T follicular helper cell (primary cell): ENCODE measurements at places on chromosomes 13 and 19.

- DNase-seq: no peak
Observed at GRCh38 chr13:73997964-73998363, 136.2 kb downstream of the KLF12 start.

DNA sequence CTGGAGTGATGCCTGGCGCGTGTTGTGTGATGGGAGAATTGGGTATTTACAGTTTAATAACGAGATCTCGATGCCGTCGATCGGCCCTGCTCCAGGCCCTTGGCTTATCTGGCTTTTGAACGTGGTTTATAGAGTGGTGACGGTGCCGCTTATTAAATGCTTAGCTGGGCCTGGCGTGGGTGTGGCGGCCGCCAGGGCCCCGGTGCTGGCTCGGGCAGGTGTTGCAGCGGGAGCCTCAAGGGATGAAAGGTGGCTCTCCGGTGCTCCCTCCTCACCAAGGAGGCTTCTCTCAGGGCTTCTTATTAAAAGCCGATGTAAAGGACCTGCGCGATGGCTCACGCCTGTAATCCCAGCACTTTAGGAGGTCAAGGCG is 173.8 kb downstream of the KDM4B start:
- DNase-seq: no peak

DNA sequence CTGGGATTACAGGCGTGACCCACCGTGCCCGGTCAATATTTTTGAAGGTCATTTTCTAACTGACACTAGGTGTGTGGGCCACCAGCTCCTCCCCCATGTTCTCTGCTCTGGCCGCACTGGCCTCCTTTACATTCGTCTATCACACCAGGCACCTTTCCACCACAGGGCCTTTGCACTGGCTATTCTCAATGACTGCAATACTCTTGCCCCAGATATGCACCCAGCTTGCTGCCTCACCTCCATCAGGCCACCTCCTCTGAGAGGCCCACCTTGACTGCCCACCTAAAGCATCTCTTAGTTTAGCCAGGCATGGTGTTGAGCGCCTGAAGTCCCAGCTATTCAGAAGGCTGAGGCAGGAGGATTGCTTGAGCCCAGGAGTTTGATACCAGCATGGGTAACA is 10.2 kb upstream of the SULT2B1 start:
- no peak for DNase-seq

DNA sequence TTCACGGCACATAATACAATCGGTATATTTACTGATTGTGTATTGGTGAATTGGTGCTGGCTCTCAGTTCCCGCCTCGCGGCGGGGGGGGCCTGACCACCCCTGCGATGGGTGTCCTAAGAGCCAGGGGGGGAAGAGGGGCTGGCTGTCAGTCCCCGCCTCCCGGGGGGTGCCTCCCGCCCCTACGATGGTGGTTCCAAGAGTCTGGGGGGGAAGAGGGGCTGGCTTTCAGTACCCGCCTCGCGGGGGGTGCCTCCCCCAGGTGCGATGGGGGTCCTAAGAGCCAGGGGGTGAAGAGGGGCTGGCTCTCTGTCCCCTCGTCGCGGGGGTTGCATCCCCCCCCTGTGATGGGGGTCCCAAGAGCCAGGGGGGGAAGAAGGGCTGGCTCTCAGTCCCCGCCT is 2321.8 kb upstream of the PCDH20 start:
- no peak for DNase-seq

- peak; percentile 26 for DNase-seq
Observed at GRCh38 chr19:2962018-2962670, 15.2 kb upstream of the TLE6 start.

- DNase-seq: no peak
Observed at GRCh38 chr19:44687888-44688287, 11.1 kb upstream of the CEACAM16 start.

DNA sequence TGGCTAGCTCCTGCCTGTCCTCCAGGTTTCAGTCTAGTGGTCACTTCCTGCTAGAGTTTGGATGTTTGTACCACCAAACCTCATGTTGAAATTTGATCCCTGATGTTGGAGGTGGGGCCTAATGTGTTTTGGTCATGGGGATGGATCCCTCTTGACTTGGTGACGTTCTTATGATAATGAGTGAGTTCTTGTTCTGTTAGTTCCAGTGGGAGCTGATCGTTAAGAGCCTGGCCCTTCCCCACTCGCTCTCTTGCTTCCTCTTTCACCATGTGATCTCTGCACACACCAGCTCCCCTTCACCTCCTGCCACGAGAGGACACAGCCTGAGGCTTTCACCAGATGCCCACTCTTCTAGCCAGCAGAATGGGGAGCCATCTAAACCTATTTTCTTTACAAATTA is 86.8 kb upstream of the SCEL start:
- DNase-seq: no peak

DNA sequence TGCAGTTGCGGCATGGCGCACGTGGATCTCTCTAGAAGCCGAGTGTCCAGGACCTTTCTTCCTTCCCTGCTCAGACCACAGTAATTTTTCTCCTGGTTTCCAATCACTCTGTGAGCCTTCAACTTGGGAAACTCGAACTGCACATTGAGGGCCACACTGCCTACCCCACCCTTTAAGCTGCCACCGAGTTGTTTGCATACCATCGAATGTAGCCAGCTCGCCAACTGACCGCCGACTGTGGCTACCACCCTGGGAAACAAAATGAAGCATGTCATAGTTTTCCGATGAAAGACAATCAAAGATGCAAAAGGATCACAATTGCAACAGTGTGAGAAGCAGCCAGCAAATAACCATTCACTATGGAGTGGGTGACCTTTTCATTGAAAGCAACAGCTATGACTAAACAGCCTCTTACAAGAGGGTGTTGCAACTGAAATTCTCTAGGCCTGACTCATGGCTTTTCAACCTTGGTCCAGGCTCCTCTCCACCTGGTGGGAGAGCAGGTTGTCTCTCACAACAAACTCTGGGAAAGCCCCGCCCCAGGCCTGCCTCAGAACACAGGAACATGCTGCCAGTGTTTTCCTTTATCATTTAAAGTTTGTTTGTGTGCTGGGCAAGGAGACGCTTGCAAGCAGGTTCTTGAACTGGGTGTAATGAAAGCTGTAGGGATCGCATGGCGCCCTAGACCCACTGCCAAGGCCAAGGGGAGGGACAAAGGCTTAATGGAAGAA is 141.7 kb upstream of the SERP2 start:
- DNase-seq: no peak

DNA sequence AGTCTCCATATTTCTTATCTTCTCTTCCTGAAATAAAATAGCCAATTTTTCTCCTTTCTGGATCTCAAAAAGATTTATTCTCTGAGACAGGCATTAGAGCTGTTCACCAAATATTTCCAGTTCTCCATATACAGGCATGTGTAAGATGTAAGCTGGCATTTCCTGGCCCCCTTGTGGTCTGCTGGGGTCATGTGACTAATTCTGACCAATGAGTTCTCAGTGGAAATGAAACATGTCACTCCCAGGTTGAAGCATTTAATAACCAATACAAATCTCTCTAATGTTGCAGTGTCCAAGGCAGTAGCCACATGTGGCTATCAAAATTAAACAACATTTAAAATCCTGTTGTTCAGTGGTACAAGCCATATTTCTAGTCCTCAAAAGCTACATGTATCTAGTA is 14.8 kb upstream of the CACNA1A start:
- no peak for DNase-seq

GRCh38 chr19:45215391-45216191 is 29.6 kb downstream of the EXOC3L2 start:
- no peak for DNase-seq

- no peak for DNase-seq
Observed at GRCh38 chr19:29211562-29212355, 1.2 kb downstream of the UQCRFS1 start.

DNA sequence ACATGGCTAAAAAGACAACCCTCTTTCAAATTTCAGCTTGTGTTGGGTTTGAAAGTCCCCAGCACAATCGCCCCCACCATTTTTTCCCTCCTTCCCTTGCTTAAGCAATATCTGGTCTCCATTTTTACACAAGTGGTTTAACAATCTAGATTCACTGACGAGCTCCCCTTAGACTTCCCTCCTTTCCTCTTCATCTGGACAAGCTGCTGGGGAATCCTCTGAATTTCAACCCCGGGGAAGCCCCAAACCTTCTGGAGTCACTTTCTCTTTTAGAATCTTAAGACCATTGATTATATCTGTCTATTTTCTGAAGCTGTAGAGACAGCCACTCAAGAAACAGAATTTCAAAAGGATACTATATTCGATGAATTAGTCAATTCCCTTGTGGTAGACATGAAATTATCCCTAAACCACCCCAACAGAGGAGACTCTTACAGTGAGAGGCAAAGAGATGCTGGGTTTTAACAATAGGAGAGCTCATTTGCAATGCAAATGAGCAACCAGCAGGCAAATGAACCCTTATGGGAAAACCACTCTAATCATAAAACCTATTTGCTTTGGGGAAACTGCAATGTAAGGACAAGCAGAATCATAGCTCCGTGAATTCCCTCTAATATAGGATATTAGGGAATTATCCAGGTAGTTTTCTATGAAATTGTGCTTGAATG is 78.9 kb downstream of the TEX26 start:
- DNase-seq: no peak

- no peak for DNase-seq
Observed at GRCh38 chr13:76822698-76823267, 63.4 kb downstream of the KCTD12 start.

DNA sequence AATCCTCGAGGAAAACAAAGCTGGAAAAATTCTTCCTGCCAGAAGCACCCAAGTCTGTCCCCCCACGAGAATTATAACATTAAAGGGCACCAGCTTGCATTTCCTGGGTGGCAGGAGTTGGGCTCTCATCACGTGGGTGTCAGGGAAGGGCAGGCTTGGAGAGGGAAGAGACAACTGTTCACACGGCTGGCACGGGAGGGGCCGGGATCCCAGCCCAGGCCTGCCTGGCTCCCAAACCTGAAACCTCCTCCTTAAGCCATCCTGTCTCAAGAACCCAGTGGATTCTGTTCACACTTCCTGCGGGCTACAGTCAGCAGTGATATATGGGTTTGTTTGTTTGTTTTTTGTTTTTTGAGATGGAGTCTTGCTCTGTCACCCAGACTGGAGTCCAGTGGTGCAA is 12.2 kb downstream of the GRIK5 start:
- no peak for DNase-seq

DNA sequence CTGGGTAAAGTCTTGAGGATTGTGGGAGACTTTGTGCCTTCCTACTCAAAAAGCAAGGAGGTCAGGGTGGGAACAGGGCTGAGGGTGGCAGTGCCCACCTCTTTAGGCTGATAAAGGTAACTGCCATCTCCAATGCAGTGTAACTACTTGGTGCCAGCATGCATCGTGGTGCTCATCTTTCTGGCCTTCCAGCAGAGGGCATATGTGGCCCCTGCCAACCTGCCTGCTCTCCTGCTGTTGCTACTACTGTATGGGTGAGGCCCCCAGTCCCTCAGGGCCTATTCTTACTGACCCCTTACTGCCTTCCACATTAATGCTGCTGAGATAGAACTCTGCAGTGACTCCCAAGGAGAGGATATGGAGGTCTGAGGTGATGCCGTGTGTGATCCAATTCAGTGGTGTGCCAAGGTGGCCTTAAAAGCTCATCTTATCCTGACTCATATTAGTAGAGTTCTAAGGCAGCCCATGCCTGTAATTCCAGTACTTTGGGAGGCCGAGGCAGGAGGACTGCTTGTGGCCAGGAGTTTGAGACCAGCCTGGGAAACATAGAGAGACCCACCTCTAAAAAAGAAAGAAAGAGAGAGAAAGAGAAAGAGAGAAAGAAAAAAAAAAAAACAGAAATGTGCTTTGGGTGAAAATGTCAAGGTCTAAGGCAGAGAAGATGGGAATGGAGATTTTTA is 9.7 kb upstream of the ARHGAP45 start:
- no peak for DNase-seq

- peak; percentile 57 for DNase-seq
Observed at GRCh38 chr19:18785179-18786124, 5.7 kb downstream of the COMP start.

DNA sequence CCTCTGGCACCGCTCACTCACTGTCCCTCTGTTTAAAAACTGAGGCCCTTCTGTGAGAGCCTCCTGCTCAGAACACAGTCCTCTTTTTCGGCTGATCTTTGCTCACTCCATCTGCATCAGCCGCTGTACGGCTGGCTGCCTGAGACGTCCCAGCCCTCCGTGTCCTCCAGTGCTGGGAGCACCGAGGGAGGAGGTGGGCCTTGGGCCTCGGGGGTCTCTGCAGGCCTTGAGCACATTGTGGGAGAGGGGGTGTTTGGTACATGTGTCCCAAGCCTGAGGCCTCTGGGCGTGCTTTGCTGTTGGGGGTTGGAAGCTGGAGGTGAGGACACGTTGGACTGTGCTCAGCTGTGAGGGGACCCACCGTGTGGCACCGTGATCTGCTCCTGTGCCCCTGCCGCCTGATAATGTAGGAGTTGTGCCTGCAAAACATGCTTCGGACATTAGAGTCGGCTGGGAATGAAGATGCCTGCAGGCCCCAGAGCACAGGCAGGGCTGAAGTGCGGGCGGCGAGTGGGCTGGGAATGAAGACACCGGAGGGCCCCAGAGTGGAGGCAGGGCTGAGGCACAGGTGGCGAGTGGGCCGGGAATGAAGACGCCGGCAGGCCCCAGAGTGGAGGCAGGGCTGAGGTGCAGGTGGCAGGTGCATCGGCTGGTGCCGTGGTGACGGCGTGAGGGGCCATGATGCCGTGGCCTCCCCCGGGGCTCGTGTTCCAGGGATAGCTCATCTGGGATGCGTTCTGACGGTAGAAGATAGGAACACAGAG is 30.6 kb downstream of the MCF2L start:
- DNase-seq: no peak

DNA sequence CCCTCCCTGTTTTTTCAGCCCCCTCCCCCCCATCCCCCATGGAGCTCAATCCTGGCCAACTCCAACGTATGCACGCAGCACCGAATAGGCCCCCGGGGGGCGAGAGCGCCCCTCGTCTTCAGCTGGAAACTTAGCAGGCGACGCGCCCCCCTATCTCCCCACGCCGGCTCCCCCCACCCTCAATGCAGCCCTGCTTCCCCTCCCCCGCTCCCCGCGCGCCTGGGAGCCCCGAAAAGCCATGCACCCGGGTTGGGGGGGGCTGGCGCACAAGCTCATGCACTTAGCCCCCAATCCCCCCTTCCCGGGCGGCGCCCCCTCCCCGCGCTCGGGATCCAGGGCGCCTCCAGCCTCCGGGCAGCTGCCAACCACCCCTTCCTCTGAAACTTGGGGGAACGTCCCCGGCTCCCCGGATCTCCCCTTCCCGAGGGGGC is 508 bp downstream of the ZBTB7A start:
- DNase-seq: peak; percentile 59

GRCh38 chr13:24982333-24982999 is 113.5 kb upstream of the PABPC3 start:
- no peak for DNase-seq

GRCh38 chr13:112748947-112749735 is 59.3 kb downstream of the ATP11A start:
- no peak for DNase-seq
